ENCODE measurements at places on chromosomes 16 and 17.

DNA sequence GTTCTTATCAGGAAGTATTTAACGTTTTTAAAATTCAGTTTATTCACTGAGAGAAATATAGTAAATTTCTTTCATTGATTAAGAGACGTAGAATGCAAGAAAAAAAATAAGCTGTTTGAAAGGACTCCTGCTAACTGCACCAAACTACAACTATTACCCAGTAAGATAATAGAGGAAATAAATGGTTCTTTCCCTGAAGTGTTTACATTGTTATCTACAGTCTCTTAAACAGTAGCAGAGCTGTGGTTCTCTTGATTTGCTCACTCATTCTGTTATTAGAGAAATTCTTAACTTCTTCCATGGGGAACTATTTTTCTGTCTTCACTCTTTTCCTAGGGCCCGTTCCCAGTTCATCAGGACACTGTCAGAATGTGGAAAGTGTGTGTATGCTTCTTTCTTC lies 973.0 kb downstream of the KCNJ2 start:
- DNase-seq, result no peak

GRCh38 chr17:30389756-30390300 lies 11.1 kb downstream of the CPD start:
- DNase-seq, result no peak

DNA sequence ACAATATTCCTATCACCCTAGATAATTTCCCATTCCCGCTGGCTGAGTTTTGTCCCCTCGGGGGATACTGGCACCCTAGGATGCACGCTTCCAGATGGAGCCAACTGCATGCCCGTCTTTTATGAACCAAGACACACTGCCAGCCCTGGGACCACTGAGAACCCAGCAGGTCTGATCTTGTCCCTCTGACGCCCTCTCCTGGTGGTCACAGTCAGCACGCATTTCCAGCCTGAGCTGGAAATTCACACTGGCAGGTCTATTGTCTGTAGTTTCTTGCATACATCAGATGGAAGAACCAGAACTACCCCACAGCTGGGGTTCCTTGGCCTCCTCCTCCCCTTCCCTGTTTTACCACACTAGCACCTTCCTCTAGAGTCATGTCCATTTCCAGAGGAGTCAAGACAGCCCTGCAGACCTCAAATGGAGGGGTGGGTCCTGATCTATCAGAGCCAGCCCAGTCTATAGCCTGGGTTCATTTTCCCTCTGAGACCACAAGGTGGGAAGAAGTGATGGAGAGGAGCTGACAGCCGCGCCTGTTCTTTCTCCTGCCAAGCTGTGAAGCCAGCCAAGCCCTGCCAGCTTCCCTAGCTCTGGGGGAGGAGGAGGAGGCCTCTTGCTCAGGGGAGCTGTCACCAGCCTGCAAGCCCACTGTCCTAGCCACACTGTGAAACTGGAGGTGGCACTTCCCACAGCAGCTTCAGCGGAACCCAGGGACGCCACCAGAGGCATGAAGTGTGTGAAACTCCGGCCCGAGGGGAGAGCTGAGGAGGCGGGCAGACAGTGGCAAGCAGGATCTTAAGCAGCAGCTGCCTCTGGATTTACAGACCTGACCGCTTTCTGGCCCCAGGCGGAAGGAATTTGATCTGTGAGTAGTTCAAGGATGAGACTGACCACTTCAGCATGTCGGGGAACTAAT lies 29.3 kb downstream of the MXRA7 start:
- no peak for DNase-seq

- no peak for DNase-seq
Observed at GRCh38 chr16:52316241-52316640, 230.7 kb downstream of the TOX3 start.

GRCh38 chr16:63447121-63447520 lies 1410.9 kb upstream of the CDH8 start:
- no peak for DNase-seq

DNA sequence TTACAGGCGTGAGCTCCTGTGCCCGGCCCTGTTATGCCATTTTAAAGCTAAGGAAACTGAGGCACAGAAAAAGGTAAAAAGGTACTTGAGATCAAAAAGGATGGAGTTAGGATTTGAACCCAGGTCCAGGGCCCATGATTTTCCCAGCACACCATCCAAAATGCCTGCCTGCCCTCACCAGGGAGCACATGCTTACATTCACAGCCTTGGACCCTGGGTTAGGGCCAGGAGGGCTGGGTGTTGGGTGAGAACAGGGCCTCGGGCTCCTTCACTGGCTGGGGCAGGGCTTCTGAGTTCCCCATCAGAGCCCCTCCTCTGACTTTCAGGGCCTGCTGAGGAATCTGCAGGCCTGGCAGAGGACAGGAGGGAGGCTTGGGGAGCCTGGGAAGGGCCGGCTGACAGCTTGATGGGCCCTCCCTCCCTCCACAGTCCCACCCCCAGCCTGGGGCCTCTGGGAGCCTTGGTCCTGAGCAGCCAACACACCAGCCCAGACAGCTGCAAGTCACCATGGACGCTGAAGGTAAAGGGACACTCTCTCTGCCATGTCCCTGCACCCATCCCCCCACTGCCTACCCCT lies at the start of gene QPRT:
QPRT (plus strand) TSS at position 490 of the 577 bp plus-strand sequence; CDS start at position 508, 18 bp downstream.
- peak; percentile 31 for DNase-seq

DNA sequence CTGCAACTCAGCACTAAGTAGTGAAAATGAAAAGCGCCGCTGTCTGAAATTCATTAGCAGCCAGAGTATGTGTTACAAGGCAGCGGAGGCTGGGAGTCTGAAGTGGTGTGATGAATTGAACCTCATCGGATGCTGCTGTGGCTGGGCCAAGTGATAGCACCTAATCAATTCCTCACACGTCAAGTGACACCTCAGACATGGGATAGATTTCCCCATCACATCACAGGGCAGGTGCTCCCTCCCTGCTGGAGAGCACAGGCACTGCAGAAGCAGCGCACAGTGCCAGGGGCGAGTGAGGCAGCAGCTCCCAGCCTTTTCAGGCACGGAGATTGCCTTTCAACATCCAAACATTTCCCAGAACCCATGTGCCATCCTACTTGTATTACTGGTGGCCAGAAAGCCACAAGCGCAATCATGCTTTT lies 32.2 kb downstream of the DRC3 start:
- DNase-seq, result no peak

- DNase-seq, result no peak
Observed at GRCh38 chr16:10617662-10618420, 37.4 kb upstream of the EMP2 start.

GRCh38 chr17:72617557-72617956 lies 474.9 kb downstream of the SLC39A11 start:
- DNase-seq, result no peak

- DNase-seq, result peak; percentile 79
Observed at GRCh38 chr17:30519707-30520106, 42.5 kb downstream of the GOSR1 start.

DNA sequence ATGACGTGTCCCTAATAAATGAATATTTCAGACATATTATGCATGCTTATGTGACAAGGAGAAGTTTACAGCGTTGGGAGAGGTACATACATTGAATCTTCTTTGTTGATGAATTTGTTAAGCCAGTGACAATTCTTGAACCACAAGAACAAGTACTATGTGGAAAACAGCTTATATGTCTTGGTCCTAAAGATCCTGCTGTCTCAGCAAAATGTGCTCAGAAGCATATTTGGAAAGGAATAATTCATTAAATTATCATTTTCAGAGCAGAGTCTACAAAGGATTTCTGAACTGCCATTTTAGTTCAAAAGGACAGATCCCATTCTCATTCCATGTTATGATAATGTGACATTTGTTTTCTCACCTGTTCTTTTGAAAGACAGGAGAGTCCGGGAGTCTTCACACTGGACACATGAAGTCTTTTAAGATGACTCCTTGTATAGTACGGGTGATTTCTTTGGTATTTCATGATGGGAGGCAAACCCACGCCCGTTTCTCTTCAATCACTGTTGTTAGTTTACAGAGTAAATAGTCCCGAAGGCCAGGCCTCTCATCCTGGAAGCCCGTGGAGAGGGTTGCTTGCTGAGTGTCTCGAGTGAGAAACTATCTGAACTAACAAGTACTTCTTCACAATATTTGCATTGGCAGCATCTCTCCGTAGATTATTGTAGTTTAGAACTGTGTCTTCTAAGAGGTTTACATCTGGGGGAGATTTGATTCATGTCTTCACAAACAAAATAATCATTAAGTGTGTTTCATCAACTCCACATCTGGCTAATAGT lies 26.7 kb downstream of the VPS35L start:
- DNase-seq, result no peak

DNA sequence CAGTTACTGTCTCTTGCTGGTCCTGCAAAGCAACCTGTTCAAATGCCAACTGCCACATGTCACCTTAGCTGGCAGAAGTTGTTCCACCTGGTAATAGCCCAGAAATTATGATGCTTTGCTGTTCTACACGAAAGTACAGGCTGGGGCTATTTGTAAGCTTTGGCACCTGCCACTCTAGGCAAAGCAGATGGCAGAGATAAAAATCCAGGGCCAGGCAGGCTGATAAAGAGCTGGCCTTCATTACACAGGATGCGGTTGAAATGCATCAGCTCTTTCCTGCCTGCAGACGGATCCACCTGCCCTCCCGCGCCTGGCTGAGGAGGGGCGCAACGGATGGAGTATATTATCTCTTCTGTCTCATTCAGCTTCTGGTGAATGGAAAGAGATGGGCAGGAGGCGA lies 29.3 kb upstream of the KDM8 start:
- no peak for DNase-seq

DNA sequence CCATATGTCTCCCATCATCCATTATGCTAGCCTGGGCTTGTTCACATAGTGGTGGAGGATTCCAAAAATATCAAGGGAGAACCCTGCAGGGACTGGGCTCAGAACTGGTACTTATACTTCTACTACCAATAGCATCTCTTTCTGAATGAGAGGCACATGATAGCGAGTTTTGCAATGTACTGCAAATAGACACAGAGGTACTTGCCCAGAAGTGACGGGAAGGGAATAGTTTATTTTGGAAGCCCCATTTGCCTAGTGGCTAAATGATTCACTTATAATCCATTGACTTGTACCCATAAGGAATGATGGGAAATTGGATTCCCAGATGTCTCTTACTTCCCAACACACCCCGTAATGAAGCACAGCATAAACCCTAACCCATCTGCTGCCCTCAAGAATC lies 124.8 kb upstream of the ERCC4 start:
- DNase-seq, result no peak

- DNase-seq, result no peak
Observed at GRCh38 chr16:66258916-66259845, 107.3 kb upstream of the CDH5 start.

- no peak for DNase-seq
Observed at GRCh38 chr16:57754354-57755060, 18.9 kb downstream of the KATNB1 start.

Data from fibroblast of skin of left biceps (primary cell).